ENCODE measurements at places on chromosomes 16 and 17.

GRCh38 chr16:8023326-8023725, 567.0 kb downstream of the TMEM114 start:
- DNase-seq: no peak

DNA sequence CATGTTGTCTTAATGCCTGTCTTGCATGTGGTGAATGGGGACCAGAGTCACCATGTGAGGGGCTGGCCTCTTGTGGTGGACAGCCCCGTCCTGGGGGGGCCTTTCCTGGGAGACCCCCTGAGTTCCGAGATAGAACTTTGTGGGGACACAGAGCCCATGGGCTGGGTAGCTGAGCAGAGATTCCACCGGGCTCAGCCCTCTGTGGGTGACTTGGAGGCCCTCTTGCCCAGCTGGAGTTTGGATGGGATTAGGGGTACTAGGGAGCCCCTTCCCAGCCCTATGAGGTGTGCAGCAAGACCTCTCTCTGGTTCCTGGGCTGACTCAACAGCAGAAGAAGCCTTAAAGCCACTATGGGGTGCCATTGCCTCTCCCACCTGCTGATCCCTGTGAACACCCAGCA, 38.1 kb downstream of the MRC2 start:
- DNase-seq: no peak

DNA sequence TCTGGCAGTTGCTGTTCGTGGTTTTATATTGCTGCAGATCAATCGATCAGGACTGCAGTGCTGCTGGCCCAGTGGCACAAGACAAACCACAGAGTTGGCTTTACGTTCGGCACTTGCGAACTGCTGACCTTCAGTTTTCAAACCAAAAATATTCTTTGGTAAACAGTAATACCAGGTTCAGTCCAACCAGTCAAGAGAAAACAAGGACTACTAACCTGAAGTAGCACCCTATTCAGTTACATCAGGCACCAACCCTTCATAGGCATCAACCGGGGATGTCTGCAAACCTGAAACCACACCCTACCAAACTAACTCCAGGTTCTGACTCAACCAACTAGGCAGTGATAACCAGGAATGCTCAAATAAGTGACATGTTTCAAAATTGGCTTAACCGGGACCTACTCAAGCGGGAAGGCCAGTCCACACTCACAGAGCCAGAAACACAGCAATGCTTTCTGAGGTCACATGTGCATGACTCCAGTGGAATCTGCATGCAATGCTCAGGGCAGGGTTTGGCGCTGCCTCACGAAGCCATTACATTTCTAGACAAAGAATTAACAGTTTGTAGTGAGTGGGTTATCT, 91.1 kb downstream of the SMG6 start:
- no peak for DNase-seq

DNA sequence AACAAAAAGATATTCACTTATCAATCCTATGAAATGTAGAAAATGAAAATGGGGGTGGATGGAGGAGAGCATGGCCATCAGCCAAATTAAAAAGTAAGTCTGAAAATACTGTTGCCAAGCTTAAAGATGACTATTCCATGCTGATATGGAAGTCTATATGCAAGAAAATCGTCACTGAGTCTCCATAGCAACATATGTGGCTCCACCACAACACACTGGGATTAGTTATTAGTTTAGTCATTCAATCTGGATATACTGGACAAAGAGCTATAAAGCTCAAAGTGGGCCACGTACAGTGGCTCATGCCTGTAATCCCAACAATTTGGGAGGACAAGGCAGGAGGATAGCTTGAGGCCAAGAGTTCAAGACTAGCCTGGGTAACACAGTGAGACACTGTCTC, 24.7 kb upstream of the PSMD7 start:
- no peak for DNase-seq

DNA sequence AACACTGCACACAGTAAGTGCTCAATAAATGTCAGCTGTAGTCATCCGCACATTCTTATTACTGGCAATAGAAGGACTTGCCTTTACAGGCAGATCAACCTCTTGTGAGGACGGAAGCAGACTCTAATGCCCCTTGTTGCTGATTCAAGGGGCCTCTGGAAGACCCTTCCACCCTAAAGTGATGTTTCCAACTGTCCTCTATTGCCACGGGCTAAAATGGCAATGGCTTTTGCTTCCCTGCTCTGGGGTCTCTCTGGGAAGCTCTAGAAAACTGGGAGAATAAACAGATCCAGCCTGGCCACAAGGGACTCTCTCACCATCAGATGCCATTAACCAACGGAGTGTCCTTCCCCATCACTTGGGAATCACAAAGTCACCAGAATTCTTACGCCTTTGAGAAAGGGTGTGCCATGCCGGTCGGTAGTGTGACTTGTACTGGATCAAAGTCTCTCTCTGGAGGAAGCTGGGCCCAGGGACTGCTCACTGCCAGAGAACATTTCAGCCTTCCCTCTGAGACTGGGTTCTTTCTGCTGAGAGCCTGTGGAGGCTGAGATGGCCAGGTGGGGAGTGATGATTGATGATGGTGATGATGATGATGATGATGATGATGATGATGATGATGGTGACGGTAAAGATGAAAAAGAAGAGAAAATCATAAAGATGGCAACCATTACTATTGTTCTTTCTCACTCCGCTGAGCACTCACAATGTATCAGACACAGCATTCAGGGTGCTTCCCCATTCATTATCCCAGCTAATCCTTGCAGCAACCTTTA, 146.8 kb downstream of the CYLD start:
- DNase-seq: no peak

- DNase-seq: peak; percentile 32
Measured at GRCh38 chr17:76469991-76470739, 2.8 kb downstream of the AANAT start.

- no peak for DNase-seq
Measured at GRCh38 chr17:15892731-15893657, 51.9 kb upstream of the ADORA2B start.

- DNase-seq: no peak
Measured at GRCh38 chr16:4837733-4838501, 9.2 kb downstream of the GLYR1 start.

GRCh38 chr17:78415821-78416711, 37.6 kb downstream of the PGS1 start:
- DNase-seq: no peak

GRCh38 chr17:29032857-29033197, 10.1 kb upstream of the PIPOX start:
- DNase-seq: no peak

DNA sequence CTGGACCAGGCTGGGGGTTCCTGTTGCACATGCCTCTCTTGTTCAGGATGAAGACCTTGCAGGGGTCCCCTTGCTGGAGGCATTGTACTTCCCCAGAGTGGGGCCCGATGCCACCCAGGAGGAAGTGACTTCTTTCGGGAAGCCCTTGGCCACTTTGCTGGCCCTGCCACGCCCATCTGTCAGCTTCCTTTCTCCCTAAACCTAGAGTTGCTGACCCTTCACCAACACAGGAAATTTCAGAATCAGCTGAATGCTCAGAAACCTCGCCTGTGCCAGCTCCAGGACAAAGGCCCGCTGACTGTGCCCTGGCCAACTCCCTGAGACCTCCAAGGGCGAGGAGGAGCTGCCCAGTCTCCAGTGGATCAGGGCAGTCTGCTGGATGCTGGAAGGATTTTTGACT, 26.7 kb downstream of the WNT9B start:
- no peak for DNase-seq

DNA sequence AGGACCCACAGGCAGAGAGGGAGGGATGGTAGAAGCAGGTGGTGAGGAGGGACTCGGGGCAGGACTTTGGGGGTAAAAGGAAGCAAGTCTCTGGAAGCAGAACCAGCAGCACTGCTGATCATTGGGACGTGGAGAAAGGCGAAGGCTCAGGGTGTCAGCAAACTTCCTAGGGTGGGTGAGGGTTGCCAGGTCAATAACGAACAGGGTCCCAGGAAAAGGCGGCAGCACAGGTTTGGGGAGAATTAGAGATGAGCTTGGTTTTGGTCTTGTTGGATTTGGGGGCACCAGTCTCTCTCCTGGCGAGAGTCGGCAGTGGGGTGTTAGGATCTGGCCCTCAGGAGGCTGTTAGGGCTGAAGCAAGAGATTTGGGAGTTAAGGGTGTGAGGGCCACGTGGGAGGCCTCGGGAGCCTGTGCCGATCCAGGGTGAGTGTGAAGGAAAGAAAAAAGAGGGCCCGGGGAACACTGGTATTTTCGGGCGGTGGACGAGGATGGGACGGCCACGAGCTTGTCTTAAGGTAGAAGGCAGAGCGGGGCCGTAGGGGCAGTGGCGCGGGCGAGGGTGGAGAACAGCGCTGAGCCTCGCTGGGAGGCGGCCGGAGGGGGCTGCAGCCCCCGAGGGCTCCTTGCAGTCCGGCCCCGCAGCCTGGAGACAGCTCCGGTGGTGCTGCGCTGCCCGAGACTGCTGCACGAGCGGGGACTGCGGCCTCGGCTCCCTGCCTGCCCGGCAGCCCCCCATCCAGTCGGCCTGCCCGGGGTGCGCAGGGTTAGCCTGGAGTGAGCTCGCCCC, 765 bp upstream of the ADORA2B start:
- peak; percentile 89 for DNase-seq
